ENCODE measurements at places on chromosomes 2 and 18. TPM values are rescaled to one million over a fixed set of nuclear protein-coding genes. Genes with fewer than 3 reads are reported as not detected.

GCKR gene
- total RNA-seq = 2.7 TPM

AFTPH gene
- 29.5 TPM for total RNA-seq

REG1A gene
- total RNA-seq = 1.6 TPM

CDKL4 gene
- 1.0 TPM for total RNA-seq

SERPINB10 gene
- total RNA-seq = not detected

VWA3B gene
- total RNA-seq = 0.36 TPM

ANKRD30BL gene
- not detected for total RNA-seq

LBX2 gene
- total RNA-seq = 7.7 TPM

POTEJ gene
- 0.20 TPM for total RNA-seq

MEIS1 gene
- 27.9 TPM for total RNA-seq

SH3YL1 gene
- total RNA-seq = 33.4 TPM

CNTNAP5 gene
- 0.28 TPM for total RNA-seq

COBLL1 gene
- 2.0 TPM for total RNA-seq

C2orf81 gene
- total RNA-seq = 1.7 TPM

ASXL2 gene
- 14.4 TPM for total RNA-seq

TBR1 gene
- total RNA-seq = 0.27 TPM

PLGLB2 gene
- 2.5 TPM for total RNA-seq

TUBA4B gene
- 0.38 TPM for total RNA-seq

NFE2L2 gene
- total RNA-seq = 46.3 TPM

SOX11 gene
- total RNA-seq = 116 TPM

TTN gene
- 3.9 TPM for total RNA-seq

CRYBA2 gene
- not detected for total RNA-seq

ARHGAP28 gene
- 9.6 TPM for total RNA-seq

CCBE1 gene
- 5.3 TPM for total RNA-seq

CRYGD gene
- total RNA-seq = not detected

TRIM43 gene
- 0.27 TPM for total RNA-seq

PLGLB1 gene
- 11.7 TPM for total RNA-seq

CNPPD1 gene
- 21.3 TPM for total RNA-seq

SERPINB12 gene
- not detected for total RNA-seq

Measured in motor neuron (in vitro differentiated cells).